ENCODE measurements at places on chromosomes 11 and 22.

- H3K36me3 ChIP-seq = no peaks in the 10 kb centered on the region
- H3K4me1 ChIP-seq = no peaks in the 10 kb centered on the region
- no peaks in the 10 kb centered on the region for H3K27me3 ChIP-seq
- H3K27ac ChIP-seq = no peak overlapping the region
- no peak for DNase-seq
Measured at GRCh38 chr11:47123094-47123493, 53.6 kb downstream of the ARFGAP2 start.

GRCh38 chr11:126176853-126177470 is 34.5 kb downstream of the RPUSD4 start:
- DNase-seq = no peak
- no peaks in the 10 kb centered on the region for H3K36me3 ChIP-seq
- H3K27ac ChIP-seq = no peak overlapping the region
- no peaks in the 10 kb centered on the region for H3K27me3 ChIP-seq
- H3K4me3 ChIP-seq = no peak overlapping the region
- no peaks in the 10 kb centered on the region for H3K4me1 ChIP-seq

DNA sequence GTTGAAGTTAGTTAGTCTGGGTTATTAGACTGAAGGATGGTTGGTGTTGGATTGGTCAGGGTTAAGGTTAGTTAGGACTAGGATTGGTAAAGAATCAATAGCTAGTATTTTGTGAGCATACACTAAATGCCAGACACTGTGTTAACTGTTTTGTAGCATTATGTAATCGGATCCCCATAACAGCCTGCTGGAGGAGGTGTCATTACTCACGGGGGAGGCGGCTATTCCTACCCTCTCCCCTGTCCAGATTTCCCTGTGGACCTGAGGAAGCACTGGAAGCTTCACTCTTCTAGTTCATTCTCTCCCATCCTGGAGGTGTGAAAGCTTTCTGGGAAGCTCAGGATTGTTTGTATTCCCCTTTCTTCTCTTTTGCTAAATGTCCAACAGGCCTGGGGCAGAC is 40.5 kb upstream of the KCNJ11 start:
- DNase-seq = no peak
- no peaks in the 10 kb centered on the region for H3K36me3 ChIP-seq
- no peak overlapping the region for H3K27ac ChIP-seq
- H3K4me1 ChIP-seq = no peaks in the 10 kb centered on the region
- no peaks in the 10 kb centered on the region for H3K27me3 ChIP-seq

DNA sequence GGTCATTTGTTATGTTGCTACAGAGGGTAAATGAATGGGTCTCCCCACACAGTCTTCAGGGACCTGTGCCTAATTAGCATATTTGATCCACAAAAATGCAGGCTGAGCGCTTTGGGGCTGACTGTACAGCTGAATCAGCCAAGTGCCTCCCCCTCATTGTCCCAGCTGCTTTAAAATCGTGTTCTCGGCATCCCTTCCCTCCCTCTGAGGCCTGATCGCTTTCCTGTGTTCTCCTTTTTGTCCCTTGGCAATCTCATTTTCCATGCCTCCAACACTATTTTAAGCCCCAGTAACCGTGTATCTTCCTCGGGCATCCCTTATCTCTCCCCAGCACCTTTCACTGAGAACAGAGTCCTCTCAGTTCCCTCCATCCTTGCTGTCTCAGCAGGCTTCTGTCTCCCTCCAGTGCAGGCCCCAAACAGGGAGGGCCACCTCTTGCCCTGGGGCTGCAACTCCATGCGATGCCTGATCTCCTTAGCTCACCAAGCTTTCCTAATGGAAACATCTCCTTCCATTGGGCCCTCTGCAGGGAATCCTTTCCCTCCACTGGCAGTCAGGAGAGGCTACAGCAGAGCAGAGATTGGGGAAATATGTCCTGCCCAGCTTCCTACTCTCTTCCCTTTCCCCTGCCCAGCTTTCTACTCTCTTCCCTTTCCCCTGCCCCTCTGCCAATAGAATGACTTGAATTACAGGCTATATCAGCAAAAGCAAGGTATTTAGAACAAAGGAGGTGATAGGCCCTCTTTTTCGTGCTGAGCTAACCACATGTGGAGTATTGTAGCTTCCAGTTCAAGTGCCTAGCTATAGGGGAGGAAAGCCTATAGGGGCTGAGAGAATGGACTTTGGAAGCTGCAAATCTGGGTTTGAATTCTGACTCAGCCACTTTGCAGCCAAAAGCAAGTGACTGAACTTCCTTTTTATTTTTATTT is 13.8 kb downstream of the UQCR10 start:
- DNase-seq = no peak
- no peak overlapping the region for H3K4me3 ChIP-seq
- H3K4me1 ChIP-seq = no peaks in the 10 kb centered on the region

- H3K36me3 ChIP-seq = peaks cover 87% of the 10 kb centered on the region
- DNase-seq = no peak
- H3K4me3 ChIP-seq = no peak overlapping the region
- H3K4me1 ChIP-seq = no peaks in the 10 kb centered on the region
- no peaks in the 10 kb centered on the region for H3K27me3 ChIP-seq
- H3K27ac ChIP-seq = no peak overlapping the region
Measured at GRCh38 chr22:41263704-41264103, 22.3 kb downstream of the RANGAP1 start.

GRCh38 chr11:117874253-117874909 is 2.1 kb downstream of the FXYD6 start:
- H3K36me3 ChIP-seq = no peaks in the 10 kb centered on the region
- no peak for DNase-seq
- H3K27ac ChIP-seq = no peak overlapping the region
- peaks cover 23% of the 10 kb centered on the region for H3K27me3 ChIP-seq

DNA sequence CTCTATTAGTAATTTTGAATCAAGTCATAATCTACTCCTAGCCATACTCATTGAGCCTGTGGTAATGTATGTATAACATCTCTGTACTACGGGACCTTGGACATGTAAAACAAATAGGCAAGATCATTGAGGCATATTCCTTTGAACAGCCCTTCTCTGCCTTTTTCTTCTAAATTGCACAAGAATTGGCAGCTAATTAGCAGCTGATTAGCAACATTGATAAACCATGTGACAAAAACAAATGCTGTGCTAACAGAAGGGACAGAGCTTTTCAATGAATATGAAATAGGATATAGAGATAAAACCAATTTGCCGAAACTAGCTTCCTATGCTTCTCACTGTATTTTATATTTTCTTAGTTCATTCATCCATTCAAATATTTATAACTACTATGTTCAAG is 1474.2 kb downstream of the FAM181B start:
- no peaks in the 10 kb centered on the region for H3K36me3 ChIP-seq
- H3K27ac ChIP-seq = no peak overlapping the region
- no peak for DNase-seq
- H3K4me1 ChIP-seq = no peaks in the 10 kb centered on the region
- no peaks in the 10 kb centered on the region for H3K27me3 ChIP-seq

DNA sequence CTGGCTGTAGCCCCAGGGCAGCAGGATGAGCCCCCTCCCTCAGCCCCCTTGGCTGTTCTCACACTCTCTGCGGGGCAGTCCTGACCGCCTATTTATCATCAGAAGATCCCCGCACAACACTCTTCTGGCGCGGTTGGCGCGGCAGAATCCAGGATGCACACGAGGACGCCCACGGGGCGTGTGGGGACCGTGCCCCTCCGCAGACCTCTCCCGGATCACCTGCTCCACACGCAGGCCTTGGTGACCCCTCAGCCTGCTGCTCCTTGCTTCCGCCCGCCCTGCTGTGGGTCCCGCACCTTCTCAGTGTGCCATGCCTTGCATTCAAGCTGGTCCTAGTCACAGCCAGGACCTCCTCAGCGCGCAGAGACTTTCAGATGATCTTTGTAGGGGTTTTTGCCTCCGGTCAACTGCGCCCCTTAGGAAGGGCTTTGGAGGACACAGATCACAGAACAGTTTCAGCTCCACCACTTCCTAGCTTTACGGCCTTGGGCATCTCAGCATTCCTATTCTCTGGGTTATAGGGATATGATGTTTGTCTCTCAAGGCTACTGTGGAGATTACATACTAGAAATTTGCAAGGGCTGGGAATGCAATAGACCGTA is 841 bp upstream of the TUB start:
- H3K4me3 ChIP-seq = no peak overlapping the region
- no peak overlapping the region for H3K27ac ChIP-seq
- H3K27me3 ChIP-seq = peaks cover 12% of the 10 kb centered on the region
- peaks cover 5% of the 10 kb centered on the region for H3K4me1 ChIP-seq
- no peaks in the 10 kb centered on the region for H3K36me3 ChIP-seq

DNA sequence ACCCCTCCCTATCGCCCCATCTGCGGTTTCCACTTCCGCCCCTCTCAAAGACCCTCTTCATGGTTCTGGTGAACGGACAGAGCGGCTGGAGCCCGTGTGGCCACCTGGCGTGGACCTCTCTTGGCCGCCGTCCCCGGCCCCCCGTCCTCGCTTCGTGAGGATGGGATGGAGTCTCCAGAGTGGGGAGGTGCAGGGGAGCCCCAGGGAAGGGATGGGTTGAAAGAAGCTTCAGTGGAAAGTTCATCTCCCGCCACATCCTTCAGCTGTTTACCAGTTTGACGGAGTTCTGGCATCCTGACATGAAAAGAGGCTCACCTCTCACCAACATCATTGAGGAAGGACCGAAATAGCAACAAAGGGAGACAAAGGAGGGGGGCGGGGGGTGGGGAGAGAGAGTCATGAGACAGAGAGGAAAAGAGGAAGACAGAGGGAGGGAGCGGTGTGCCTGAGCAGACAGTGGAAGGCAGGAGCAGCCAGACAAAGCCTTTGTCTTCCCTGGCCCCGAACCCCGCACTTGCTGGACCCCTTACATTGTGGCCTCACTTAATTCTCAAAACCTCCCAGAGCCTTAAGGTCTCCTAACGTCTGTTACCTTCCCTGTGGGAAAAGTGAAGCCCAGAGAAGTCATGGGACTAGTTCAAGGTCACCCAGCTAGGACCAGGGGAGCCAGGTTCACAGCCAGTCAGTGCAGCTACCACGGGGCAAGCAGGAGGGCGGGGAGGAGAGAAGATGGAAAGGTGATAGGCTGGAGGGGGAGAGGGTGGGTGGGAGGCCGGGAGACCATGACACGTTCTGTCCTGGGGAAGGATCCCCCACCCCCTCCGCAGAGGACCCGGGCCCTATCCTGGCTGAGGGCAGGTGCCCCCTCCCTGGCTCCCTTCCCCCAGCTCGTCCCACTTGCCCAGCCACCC is 54.9 kb downstream of the CD6 start:
- peak; percentile 66 for DNase-seq
- no peaks in the 10 kb centered on the region for H3K27me3 ChIP-seq
- H3K4me1 ChIP-seq = peaks cover 67% of the 10 kb centered on the region
- peak overlapping the region; percentile 20 for H3K4me3 ChIP-seq

GRCh38 chr11:1817000-1817399 is 17.8 kb upstream of the SYT8 start:
- no peaks in the 10 kb centered on the region for H3K36me3 ChIP-seq
- no peak for DNase-seq
- no peaks in the 10 kb centered on the region for H3K4me1 ChIP-seq
